ENCODE measurements at places on chromosomes 5 and 9.
A peak's percentile ranks its signal among the peaks of the same experiment; 100 is the strongest.

DNA sequence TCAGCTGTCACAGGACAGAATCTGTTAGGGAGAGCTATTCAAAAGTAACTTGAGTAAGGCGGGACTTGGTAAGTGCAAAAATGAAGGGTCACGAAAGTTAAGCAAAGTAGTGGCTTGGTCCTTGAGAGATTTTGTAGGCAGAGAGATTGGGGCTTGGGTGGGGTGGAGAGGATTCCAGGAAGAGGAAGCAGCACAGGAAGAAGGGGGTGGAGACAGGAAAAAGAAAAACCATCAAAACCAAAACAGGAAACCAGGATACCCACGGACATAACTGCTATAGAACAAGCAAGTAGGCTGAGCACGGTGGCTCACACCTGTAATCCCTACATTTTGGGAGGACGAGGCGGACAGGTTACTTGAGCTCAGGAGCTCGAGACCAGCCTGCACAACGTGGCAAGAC is 3.7 kb downstream of the ROPN1L start:
- DNase-seq = no peak

GRCh38 chr9:120571443-120572257 is 8.3 kb downstream of the CDK5RAP2 start:
- DNase-seq = no peak

DNA sequence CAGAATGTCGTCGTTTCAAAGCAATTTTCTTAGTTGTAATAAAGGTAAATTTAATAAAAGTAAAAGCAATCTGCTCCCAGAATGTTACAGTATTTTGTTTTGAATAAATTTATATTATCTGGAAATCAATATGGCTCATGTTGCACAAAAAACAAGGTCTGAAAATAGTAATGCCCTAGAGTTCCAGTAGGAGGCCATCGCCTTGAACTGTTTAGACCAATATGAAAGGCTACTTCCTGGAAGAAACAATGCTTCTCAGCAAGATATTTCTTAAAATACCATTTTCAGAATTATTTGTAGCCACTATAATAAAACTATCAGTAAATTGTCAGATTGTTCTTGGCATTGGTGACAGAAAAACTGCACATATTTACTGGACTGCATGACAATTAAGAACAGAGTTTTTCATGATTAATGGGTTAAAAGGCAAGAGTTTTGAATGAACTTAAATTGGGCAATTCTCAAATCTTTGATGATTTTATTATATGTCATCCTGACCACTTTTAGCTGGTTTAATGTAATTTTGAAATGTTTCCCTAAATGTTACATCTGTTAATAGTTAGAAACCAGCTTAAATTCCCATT is 153.2 kb downstream of the COMMD10 start:
- no peak for DNase-seq

GRCh38 chr5:95664204-95664786 is 17.7 kb downstream of the RFESD start:
- DNase-seq = no peak

DNA sequence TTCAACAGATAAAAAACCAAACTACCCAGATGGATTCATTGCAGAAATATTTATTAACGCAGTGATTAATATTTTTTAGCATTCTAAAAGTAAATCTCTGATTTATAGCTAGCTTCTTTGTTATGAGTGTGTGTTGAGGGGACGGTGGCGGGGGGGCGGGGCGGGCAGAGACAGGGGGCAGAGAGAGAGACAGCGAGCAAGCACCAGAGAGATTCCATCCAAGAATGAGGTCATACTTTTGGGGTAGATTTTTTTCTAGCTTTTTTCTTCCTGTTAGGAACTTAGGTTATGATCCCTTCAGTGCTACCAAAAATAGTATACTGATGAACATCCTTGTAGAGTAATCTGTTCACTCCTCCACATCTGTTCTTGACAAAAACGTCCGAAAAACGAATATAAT is 500 bp upstream of the ZNF883 start:
- no peak for DNase-seq

GRCh38 chr9:134486143-134486591 is 155.4 kb upstream of the COL5A1 start:
- DNase-seq = no peak

DNA sequence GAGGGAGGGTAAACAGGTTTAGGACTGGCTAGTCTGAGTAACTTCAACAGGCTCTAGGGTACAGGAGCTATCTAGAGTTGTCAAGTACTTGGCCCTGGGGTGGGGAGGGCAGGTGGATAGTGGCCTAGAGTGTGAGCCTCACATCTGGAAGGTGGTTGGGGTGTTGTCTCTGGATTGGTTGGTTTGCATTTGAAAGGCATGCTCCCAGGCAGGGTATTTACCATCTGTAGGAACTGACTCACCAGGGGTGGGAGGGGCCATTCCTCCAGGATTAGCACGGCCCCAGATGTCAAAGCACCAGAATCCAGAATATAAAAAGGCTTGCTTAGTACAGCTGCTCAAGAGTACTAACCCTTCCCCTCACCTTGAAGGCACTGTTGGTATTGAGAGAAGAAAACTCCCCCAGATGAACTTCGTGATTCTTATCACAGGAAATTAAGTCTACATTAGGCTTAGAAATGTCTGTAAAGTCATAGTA is 193.3 kb downstream of the NTRK2 start:
- DNase-seq = no peak

GRCh38 chr5:143527808-143528207 is 124.3 kb upstream of the NR3C1 start:
- DNase-seq = no peak

GRCh38 chr9:68562461-68562860 is 21.8 kb upstream of the TMEM252 start:
- no peak for DNase-seq

GRCh38 chr5:179731791-179732411 is 721 bp upstream of the MAML1 start:
- DNase-seq = peak; percentile 49

GRCh38 chr5:79133657-79134451 is 22.2 kb downstream of the BHMT start:
- DNase-seq = peak; percentile 61

- no peak for DNase-seq
Measured at GRCh38 chr5:76849419-76850291, at the start of gene S100Z. Gene S100Z (plus strand): TSS chr5:76850014. CDS start chr5:76875360, 25,346 bp downstream.

DNA sequence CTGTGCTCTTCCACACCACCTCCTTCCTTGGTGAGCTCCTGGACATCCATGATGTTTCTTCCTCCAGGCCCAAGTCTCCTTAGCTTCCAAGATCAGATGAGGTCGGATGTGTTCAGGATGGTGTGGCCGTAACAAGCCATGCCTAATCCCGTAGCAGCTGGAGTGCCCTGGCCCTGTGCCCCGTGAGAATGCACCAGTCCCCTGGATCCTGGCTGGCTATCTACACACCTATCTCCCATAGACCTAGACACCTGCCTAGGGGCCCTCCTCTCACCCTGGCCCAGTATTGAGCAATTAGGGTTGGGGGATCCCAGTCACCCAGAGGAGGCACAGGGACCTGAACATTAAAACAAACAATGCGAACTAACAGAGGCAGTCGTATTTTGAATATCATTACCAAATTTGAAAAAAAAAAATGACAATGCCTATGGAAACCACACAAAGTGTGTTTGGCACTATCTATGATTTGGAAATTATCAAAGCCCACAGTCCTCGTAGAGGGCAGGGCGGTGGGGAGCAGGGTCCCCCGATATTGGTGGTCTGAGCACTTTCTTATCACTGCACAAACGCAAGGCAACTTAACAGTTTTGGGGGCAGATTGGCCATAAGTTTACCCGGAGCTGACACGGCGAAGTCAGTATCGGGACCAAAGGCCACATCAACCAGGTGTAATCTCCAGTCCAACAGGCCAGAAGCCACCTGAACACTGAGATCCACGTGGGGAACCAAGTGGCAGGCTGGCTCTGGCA is 13.2 kb downstream of the ENG start:
- no peak for DNase-seq

- no peak for DNase-seq
Measured at GRCh38 chr5:61477788-61478187, 145.7 kb downstream of the ZSWIM6 start.

GRCh38 chr5:86557920-86558319 is 59.8 kb upstream of the COX7C start:
- no peak for DNase-seq

GRCh38 chr5:91126448-91126847 is 256.7 kb downstream of the ARRDC3 start:
- no peak for DNase-seq

DNA sequence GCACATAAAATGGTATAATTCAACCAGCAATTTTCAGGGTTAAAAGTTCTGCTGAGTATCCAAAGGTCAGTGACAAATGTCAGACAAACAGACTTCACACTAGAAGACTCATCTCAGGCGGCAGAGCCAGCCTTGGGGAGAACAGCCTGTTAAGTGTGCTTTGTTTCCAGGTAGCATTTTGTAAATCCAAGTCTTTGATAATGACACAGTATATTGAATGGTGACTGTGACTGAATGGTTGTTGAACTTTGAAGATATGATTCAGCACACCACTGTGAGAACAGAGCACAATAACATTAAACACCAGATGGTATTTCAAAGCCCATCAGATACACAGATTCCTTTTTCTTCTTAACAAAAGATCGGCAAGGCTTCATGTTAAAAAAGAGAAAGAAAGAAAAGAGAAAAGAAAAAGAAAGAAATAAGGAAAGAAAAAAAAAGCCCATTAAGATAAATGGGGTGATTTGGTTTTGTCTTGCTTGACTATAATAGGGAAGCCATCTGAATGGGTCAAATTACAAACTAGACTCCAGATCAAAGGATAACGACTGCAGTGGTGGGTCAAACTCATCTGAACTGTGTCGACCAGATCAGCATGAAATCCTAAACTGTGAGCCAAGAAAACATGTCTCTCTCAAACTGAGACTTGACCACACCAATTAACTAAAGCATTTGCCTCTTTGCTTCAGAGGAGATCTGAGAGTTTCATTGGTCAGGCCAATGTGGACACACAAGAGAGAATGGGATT is 313.0 kb upstream of the ZNF608 start:
- DNase-seq = no peak

GRCh38 chr5:18299166-18299565 is 664.9 kb downstream of the TAF11L14 start:
- no peak for DNase-seq

GRCh38 chr9:73845954-73846690 is 651.0 kb upstream of the RORB start:
- DNase-seq = no peak

GRCh38 chr5:80192507-80193241 is 63.2 kb downstream of the SERINC5 start:
- DNase-seq = no peak

GRCh38 chr9:93665128-93665636 is 88.8 kb downstream of the PHF2 start:
- DNase-seq = no peak

- DNase-seq = no peak
Measured at GRCh38 chr9:19306568-19306967, 73.5 kb downstream of the RPS6 start.

DNA sequence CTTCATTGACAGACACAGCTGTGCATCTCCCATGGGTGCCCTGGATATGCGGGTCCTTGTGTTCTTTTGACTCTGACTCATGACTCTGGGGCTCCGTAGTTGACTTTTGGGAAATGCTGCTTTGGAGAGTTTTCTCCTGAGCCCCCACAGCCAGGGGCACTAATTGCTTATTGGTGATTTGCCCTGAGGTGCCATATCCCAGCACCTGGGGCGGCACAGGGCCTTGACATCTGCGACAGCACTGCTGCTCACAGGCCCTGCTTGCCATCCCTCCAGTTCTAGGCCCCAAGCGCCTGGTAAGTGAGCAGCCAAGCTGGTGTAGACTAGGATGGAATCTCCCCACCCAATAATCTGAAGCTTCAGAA is 75.1 kb downstream of the AMBP start:
- no peak for DNase-seq

DNA sequence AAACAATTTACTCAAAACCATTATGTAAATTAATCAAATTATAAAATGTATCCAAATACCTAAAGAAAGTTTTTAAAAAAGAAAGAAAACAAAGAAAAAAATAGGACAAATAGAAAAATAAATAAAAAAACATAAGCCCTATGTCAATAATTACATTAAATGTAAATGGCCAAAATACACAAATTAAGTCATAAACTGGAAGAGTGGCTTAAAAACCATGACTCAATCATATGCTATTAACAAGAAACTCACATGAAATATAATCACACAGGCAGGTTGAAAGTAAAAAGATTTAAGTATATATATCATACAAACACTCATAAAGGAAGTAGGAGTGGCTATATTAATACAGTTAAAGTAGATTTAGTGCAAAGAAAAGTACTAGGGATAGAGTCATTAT is 95.3 kb downstream of the PRELID2 start:
- no peak for DNase-seq

GRCh38 chr5:170985486-170985885 is 123.7 kb downstream of the RANBP17 start:
- DNase-seq = no peak

GRCh38 chr9:114061292-114061691 is 16.8 kb downstream of the AMBP start:
- no peak for DNase-seq

- no peak for DNase-seq
Measured at GRCh38 chr9:131984564-131984963, 95.1 kb downstream of the MED27 start.

GRCh38 chr5:64149857-64150521 is 15.7 kb upstream of the RNF180 start:
- no peak for DNase-seq

- no peak for DNase-seq
Measured at GRCh38 chr5:103573411-103573810, 10.8 kb upstream of the NUDT12 start.

GRCh38 chr5:42745426-42745825 is 11.2 kb upstream of the CCDC152 start:
- DNase-seq = no peak

- DNase-seq = no peak
Measured at GRCh38 chr9:132943651-132944293, 644 bp downstream of the TSC1 start.

- DNase-seq = no peak
Measured at GRCh38 chr5:15261269-15261995, 238.5 kb upstream of the FBXL7 start.

- no peak for DNase-seq
Measured at GRCh38 chr9:36144309-36145232, 8.0 kb downstream of the GLIPR2 start.

- DNase-seq = no peak
Measured at GRCh38 chr5:143395638-143396352, 7.7 kb downstream of the NR3C1 start.

DNA sequence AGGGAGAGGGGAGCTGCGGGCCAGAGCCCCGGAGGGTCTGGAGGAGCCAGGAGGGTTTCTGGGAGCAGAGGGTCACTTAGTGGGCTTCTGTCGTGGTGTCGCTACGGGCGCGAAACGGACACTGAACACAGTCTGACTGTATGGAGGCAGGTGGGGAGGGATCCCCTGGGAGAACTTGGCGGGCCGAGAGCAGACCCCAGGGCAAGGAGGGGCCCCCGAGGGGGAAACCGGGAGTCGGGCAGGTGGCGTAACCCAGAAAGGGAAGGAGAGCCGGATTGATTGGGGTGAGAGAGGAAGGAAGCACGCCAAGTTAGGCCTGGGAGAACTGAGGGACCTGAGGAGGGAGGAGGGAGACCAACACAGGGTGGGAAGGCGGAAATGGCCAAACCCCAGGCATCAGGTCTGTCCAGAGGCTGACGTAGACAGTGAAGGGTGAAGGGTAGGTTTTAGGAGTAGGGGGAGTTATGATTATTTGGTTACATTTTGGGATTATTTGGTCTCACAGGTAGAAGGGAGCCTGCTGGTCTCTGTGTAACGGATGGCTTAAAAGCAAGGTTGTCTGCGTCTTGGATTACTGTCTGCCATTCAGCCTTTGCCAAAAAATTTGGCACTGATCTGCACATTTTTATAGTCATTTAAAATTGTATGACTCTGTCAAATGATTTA is 3.3 kb upstream of the MSMP start:
- peak; percentile 41 for DNase-seq
